Vein endothelial cell (primary cell): ENCODE measurements at places on chromosomes 6 and 20. TPM values are rescaled to one million over a fixed set of nuclear protein-coding genes. Genes with fewer than 3 reads are reported as not detected.

The FBXO9 gene
- total RNA-seq, result 29.6 and 42.1 TPM in 2 replicates

The ZC2HC1B gene
- not detected in 2 replicates for total RNA-seq

The R3HDML gene
- not detected in 2 replicates for total RNA-seq

The CALHM4 gene
- 0.33 and 0.38 TPM in 2 replicates for total RNA-seq

The EFCAB8 gene
- under 0.01 TPM in 2 replicates for total RNA-seq

The HLA-F gene
- 0.98 and 5.7 TPM in 2 replicates for total RNA-seq

The FLRT3 gene
- total RNA-seq, result 0.96 and 1.3 TPM in 2 replicates

The BMP5 gene
- not detected in 2 replicates for total RNA-seq
